ENCODE measurements at places on chromosomes 12 and 14.

GRCh38 chr14:32166029-32166428, 35.8 kb upstream of the RNU6-7 start:
- DNase-seq: no peak

DNA sequence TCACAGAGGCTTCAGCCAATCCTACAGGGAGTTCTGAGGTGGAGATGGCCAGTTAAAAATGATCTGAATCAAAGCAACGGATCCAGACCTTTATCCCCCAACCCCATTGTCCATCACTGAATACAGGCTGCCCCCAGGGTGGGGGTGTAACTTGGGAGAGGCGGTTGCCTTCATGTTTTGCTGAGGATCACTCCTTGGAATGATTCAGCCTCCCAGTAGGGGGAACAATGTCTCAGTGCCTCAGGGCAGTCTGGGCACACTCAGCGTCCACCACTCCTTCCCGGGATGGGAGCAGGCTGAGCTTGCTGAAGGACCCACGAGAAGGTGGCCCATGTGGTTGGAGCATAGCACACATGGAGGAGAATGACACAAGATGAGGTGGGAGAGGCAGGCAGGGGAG, 60.2 kb downstream of the RFX4 start:
- no peak for DNase-seq

DNA sequence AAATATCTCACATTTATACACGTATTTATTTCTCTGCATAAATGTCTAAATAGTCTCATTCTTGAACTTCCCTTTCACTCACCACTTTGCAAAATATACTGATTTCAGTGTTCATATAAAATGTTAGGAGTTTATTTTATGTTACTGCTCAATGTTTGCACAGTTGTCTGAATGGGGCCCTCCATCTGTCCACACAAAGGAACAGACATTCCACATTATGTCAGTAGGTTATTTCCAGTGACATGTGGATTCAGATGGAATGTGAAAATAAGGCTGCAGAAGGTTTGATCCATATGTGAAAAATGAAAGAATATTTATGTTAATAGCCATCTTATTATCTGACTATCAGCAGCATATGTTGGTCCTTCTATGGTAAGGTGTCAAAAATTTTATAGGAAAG, 994.4 kb upstream of the SEL1L start:
- DNase-seq: no peak

DNA sequence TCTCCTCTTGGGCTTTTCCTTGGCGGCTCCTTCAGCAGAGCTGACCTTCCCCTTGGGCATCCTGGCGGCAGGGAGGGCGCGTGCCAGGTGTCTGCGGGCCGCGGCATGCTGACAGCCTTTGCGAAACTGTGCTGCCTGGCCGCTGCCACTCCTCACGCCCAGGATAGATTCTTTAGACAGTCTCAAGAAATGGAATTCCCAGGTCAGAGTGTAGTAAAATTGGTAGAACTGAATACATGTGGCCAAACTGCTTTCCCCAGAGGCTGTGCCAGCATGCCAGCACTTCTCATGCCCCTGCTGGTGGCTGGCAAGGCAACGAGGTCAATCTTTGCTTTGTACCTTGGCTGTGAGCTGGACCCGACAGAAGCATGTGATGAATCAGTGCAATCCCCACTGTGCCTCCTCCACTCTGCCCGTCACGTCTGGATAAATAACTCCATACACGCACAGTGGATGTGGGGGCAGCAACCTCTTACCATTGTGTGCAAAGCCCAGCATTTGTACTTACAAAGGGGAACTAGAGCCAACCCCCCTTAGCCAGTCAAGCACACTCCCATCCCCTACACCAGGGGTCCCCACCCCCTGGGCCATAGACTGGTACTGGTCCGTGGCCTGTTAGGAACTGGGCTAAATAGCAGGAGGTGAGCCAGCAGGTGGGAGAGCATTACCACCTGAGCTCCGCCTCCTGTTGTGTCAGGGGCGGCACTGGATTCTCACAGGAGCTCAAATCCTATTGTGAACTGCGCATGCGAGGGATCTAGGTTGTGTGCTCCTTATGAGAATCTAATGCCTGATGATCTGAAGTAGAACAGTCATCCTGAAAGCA, 90.9 kb downstream of the ACTN1 start:
- DNase-seq: no peak

- DNase-seq: no peak
Observed at GRCh38 chr14:81805785-81806184, 272.1 kb upstream of the SEL1L start.

GRCh38 chr14:101602466-101602840, 41.2 kb downstream of the DIO3 start:
- no peak for DNase-seq

DNA sequence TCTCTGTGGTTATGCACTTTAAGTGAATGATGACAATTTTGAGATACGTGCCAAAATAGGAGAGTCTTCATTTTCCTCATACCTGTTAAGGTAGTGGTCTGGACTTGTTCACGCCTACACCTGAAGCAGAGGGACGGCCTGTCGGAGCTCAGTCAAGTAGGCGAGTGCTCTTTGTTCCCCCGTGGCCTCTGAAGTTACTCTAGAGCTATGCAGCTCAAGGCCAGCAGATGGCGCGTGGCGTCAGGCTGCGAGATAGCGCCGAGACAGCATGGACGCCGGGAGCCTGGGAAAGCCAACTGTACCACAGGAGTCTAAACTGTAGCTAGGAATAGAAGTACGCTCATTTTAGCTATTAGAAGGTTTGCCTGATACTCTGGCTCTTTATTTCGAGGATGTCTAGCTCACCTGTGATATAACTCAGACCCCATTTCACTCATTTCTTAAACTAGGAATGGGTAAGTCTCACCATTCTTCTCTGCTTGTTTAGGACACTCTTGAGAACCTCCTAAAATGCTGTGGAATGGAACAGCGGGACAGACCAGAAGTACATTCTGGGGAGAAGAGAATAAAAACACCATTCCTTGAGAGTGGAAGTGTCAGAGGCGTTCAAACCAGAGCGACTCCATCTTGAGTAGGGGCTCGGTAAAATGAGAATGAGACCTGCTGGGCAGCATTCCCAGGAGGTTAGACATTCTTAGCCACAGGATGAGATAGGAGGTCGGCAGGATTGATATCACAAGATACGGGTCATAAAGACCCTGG, 267.4 kb upstream of the HMGA2 start:
- peak; percentile 87 for DNase-seq

DNA sequence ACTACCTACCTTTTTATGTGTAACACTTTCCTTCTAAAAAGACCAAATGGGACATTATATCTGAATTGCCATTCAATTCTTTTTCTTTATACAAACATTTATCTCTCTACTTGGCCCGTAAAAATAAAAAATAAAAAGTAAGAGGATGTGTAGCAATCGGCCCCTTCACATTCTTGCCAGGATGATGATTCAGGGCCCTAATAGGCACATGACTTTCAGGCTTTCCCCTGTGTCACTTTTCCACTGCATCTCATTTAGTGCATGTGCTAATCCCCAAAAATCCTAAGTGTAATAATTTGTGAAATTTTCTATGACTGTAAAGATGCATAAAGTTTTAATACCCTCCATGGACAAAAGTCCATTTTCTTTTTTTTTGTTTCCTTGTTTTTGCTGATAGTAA, 23.0 kb upstream of the ATP2B1 start:
- DNase-seq: peak; percentile 37

GRCh38 chr14:65302571-65303189, 109.8 kb upstream of the FUT8 start:
- DNase-seq: no peak

- peak; percentile 17 for DNase-seq
Observed at GRCh38 chr12:15717940-15718567, 71.1 kb downstream of the EPS8 start.

DNA sequence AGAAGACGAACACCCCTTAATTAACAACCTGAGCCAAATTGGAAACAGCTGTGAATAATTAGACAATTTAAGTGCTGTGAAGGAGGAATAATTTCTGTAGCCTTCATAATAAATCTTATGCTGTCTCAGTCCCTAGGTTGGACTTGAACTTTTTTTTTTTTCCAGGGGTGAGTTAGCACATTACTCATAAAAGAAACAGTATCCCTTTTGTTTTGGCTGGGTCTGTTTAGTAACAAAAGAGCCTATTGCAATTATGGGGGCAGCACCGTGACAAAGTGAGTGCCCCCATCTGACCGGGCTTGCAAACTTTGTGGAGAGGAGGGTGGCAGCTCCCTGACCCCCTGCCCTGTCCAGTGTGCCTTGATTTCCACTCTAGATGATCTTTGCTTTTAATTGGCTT, 167.4 kb downstream of the DICER1 start:
- no peak for DNase-seq

GRCh38 chr14:70666361-70666686, 24.6 kb downstream of the TTC9 start:
- no peak for DNase-seq

DNA sequence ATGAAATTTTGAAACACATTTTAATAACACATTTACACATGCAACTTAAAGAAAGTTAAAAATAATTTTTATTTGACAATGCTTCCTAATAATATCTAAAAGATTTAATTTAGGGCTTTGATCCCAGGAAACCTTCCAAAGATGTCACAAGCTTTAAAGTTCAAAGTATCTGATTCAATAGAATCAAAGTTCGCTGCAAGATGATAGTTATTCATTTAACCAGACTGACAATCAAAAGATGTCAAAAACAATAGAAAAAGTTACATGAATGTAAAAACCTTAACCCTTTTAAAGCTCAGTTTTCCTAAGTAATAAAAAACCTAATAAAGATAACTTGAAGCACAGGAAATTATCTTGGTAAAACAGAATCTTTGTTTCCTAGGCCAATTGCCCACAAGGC, 67.7 kb downstream of the SDR9C7 start:
- no peak for DNase-seq

DNA sequence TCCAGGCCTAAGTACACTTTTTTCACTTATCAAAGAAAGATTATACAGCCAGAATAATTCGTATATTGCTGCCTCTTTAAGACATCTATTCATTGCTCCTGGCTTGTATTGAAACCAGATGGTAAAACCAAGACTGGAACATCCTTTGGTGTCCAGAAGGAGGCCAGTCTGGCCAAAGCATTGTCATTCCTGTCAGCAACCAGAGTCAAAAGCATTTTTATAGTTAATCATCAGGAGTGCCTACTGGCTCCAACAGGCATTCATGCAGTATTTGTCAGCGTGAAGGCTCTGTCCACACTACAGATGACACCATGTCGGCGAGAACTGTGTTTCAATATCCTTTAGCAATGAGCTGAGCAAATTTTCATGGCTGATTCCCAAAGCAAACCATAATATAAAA, 118.0 kb upstream of the G2E3 start:
- no peak for DNase-seq

- DNase-seq: no peak
Observed at GRCh38 chr14:99945732-99946651, 119.2 kb upstream of the EVL start.

- DNase-seq: peak; percentile 86
Observed at GRCh38 chr12:93130366-93131054, 201.4 kb upstream of the EEA1 start.

DNA sequence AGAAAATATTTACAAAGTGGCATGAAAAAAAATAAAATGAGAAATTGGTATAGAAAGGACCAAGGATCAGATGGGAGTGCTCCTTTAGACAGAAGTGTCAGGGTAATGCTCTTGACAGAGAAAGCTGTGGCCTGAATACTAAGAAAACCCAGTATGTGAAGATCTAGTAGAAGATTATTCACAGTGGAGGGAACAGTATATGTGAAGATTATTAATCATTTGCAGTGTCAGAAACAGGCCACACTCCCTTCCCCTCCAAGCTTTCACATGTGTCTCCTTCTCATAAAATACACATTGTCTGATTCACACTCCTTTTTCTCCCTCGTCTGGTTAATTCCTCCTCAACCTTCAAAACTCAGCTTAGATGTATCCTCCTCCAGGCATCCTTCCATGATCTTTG, 41.3 kb downstream of the CAPS2 start:
- no peak for DNase-seq

- DNase-seq: peak; percentile 55
Observed at GRCh38 chr12:20646239-20646827, 48.8 kb upstream of the SLCO1C1 start.

GRCh38 chr12:105949391-105949790, 189.4 kb downstream of the NUAK1 start:
- no peak for DNase-seq

DNA sequence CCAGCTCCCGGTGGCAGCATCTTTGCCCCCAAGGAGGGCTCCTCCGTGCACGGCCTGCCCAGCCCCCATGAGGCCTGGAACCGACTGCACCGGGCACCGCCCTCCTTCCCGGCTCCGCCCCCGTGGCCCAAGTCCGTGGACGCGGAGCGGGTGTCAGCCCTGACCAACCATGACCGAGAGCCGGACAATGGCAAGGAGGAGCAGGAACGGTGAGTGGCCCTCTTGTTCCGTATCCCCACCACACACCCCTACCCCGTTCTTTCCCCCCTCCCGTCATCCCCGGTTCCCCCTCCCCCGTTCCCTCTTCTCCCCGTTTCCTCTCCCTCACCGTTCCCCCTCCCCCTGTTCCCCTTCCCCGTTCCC, 28.3 kb downstream of the LRCOL1 start:
- DNase-seq: peak; percentile 30

DNA sequence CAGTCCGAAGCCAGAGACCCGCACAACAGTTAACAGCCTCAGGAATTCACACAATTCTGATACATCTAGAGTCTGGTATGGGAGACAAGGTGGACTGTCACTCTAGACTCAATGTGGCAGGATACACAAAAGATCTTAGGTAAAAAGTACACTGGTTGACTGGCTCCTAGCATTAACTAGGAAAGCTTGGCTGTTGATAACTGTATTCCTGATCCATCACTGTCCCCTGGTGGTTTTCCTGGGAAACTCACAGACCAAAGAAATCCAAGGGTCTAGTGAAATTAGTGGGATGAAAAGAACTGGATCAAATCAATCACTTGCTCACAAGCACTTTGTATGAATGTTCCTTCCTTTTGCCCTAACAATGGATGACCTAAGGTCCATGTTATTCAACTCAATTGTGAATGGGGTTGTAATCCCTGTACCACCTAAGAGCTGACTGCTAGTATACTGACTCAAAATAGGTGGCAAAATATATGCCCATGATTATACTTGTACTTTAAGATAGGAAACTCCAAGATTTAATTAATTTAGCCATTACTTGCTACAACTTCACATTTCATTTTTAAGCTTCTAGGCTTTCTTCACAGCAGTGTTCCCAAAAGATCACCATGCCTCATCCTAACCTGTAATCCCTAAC, 14.0 kb downstream of the NPC2 start:
- DNase-seq: peak; percentile 67

GRCh38 chr14:49240383-49240782, 345.8 kb downstream of the RPS29 start:
- no peak for DNase-seq

GRCh38 chr12:46131732-46132469, 136.9 kb downstream of the SLC38A1 start:
- no peak for DNase-seq

- no peak for DNase-seq
Observed at GRCh38 chr12:16118586-16118985, 158.9 kb downstream of the SLC15A5 start.
